Psoas muscle (tissue), 8 donors: ENCODE measurements at places on chromosomes 4 and X. TPM values are rescaled to one million over a fixed set of nuclear protein-coding genes. Genes with fewer than 3 reads are reported as not detected.

GRCh38 chr4:92618968-92619367, 315.2 kb downstream of the GRID2 start:
- H3K4me3 ChIP-seq = no peak overlapping the region
- no peaks in the 10 kb centered on the region for H3K36me3 ChIP-seq
- no peak for DNase-seq
- H3K4me1 ChIP-seq = no peaks in the 10 kb centered on the region

- H3K27me3 ChIP-seq = no peaks in the 10 kb centered on the region
- no peak overlapping the region for H3K27ac ChIP-seq
- no peak overlapping the region for H3K4me3 ChIP-seq
- H3K4me1 ChIP-seq = no peaks in the 10 kb centered on the region
- DNase-seq = no peak
Measured at GRCh38 chr4:11587797-11588196, 159.1 kb upstream of the HS3ST1 start.

DNA sequence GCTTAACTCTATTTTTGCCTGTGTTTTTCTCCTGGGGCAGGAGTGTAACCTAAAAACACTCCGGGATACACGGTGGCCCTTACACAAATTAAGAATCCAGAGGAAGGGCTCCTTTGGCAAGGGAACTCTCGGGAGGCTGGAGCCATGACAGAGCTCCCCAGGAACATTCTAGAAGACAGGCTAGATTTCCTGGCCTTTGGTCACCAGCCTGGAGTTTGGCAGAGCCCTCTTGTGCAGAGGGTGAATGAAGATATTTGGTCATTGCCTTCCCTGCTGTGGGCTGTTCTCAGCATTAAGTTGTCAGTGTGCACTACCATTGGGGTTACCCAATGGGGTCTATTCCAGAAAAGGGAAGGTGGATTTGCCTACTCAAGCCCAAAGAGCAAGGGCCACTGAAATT, 53.8 kb upstream of the LNX1 start:
- no peaks in the 10 kb centered on the region for H3K4me1 ChIP-seq
- no peak for DNase-seq
- no peaks in the 10 kb centered on the region for H3K36me3 ChIP-seq
- H3K27me3 ChIP-seq = no peaks in the 10 kb centered on the region
- no peak overlapping the region for H3K27ac ChIP-seq

DNA sequence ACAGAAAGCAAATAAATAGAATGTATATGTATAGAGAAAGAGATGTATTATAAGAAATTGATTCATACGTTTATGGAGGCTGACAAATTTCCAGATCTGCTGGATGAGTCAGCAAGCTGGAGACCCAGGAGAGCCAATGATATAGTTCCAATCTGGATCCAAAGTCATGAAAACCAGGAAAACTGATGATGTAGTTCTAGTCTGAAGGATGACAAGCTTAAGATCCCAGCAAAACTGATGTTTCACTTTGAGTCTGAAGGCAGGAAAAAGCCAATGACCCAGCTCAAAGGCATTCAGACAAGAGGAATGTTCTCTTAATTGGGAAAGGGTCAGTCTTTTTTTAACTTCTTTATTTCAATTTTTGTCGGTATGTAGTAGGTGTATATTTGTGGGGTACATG, 102.6 kb downstream of the LHFPL1 start:
- no peaks in the 10 kb centered on the region for H3K36me3 ChIP-seq
- H3K4me1 ChIP-seq = no peaks in the 10 kb centered on the region
- no peak overlapping the region for H3K4me3 ChIP-seq
- H3K27me3 ChIP-seq = no peaks in the 10 kb centered on the region
- H3K27ac ChIP-seq = no peak overlapping the region

DNA sequence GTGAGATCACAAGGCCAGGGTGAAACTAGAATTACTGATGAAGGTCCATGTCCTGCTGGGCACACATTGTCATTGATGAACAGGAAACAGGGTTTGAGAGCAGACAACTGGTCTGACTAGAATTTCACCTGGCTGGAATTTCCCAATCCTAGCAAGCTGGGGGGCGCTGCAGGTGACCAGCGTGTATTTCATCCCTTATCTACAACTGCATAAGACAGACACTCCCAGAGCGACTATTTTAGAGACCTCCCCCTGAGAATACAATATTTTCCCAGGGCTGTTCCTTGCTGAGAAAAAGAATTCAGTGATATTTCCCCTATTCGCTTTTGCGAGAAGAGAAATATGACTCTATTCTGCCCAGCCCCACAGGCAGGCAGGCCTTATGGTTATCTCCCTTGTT, 432.6 kb upstream of the GALNT7 start:
- no peak overlapping the region for H3K27ac ChIP-seq
- H3K36me3 ChIP-seq = no peaks in the 10 kb centered on the region
- no peak for DNase-seq
- H3K4me1 ChIP-seq = no peaks in the 10 kb centered on the region
- no peaks in the 10 kb centered on the region for H3K27me3 ChIP-seq
- no peak overlapping the region for H3K4me3 ChIP-seq

CD38 gene
- 4.6 TPM for polyA plus RNA-seq

- no peaks in the 10 kb centered on the region for H3K27me3 ChIP-seq
- no peak for DNase-seq
- H3K4me3 ChIP-seq = no peak overlapping the region
- no peaks in the 10 kb centered on the region for H3K4me1 ChIP-seq
Measured at GRCh38 chrX:2336181-2336580, 164.6 kb downstream of the DHRSX start.

DNA sequence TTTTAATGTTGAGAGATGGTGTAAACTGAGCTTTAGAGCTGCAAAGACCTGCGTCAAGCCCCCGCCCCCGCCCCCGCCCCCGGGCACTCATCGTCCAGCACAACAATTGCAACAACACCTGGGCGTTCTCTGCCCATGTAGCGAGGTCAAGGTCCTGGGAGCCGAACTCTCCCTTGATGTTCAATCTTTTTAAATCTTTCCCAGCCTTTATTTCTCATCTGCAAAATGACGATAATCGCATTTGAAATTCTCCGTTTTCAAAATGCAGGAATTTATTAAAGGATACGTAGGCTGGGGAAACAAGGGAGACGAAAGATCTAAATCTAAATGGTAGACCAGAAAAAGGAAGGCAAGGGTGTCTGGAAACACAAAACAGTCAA, 648 bp upstream of the MSMO1 start:
- H3K4me1 ChIP-seq = peaks cover 10% of the 10 kb centered on the region
- peak overlapping the region; percentile 92 for H3K4me3 ChIP-seq
- H3K27me3 ChIP-seq = no peaks in the 10 kb centered on the region
- H3K36me3 ChIP-seq = no peaks in the 10 kb centered on the region
- peak; percentile 15 for DNase-seq

DNA sequence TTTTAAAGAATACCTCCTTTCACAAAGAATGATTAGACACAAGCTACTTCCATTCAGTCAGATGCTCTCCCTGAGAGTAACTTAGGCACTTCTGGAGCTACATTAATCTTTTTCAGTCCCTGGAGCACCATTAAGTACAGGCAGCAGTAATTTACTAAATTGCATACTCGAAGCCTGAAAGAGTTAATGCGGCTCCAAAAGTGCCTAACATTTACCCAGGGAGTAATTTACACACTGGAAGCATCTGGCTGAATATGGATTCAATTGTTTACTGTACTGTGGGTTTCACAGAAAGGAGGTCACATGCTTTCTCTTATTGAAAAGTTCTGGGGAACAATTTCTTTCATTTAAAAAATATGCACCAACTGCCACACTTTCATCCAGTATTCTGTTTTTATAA, 260.8 kb upstream of the TENM3 start:
- no peaks in the 10 kb centered on the region for H3K36me3 ChIP-seq
- no peaks in the 10 kb centered on the region for H3K4me1 ChIP-seq
- H3K27ac ChIP-seq = no peak overlapping the region
- no peak overlapping the region for H3K4me3 ChIP-seq
- H3K27me3 ChIP-seq = no peaks in the 10 kb centered on the region

WDR17 gene
- polyA plus RNA-seq = 0.08 TPM

PDE6B gene
- polyA plus RNA-seq = 0.03 TPM

DNA sequence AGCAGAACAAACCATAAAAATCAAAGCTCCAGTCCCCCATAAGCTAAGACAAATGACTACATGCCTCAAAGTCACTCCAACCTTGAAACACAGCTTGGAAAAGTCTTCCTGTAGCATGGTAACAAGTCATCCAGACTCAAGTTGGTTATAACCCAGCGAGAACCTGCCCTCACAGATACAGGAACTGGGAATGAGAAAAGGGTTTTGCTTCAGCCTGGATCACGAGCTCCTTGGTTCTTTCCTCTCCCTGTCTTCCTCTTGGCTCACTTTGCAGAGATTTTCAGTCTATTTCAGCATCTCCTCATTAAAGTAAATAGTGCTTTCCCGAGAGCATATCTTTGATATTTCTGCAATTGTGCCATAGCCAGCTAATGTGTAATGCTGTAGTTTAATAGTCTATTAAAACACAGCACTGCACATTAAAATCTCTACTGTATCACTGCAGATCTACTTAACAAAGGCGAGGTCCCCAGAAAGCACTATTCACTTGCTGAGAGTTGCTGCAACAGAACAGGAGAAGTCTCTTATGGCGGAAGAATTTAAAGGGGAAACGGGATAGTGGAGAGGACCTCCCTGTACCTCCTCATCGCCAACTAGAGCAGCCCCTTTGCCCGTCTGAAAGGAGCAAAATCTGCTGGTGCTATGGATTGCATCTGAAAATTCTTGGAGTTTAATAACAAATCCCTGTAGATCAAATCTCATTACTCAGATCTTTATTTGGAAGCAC, 249.3 kb upstream of the GATB start:
- no peak overlapping the region for H3K27ac ChIP-seq
- no peak overlapping the region for H3K4me3 ChIP-seq
- H3K4me1 ChIP-seq = no peaks in the 10 kb centered on the region
- H3K36me3 ChIP-seq = no peaks in the 10 kb centered on the region
- no peaks in the 10 kb centered on the region for H3K27me3 ChIP-seq

PAGE4 gene
- polyA plus RNA-seq = 0.92 TPM

EXOC1L gene
- not detected for polyA plus RNA-seq

- H3K4me1 ChIP-seq = peaks cover 9% of the 10 kb centered on the region
- no peak overlapping the region for H3K27ac ChIP-seq
- no peaks in the 10 kb centered on the region for H3K27me3 ChIP-seq
- H3K36me3 ChIP-seq = no peaks in the 10 kb centered on the region
Measured at GRCh38 chr4:176217510-176217909, 22.1 kb upstream of the SPATA4 start.
